ENCODE measurements at places on chromosomes 12 and 14. TPM values are rescaled to one million over a fixed set of nuclear protein-coding genes. Genes with fewer than 3 reads are reported as not detected.

Gene CDC42BPB
- polyA plus RNA-seq, result 13.9 TPM

Gene SPIC
- not detected for polyA plus RNA-seq

Gene BMAL2
- 0.13 TPM for polyA plus RNA-seq

Gene CREBL2
- 2.9 TPM for polyA plus RNA-seq

Gene RNASE8
- polyA plus RNA-seq, result not detected

Gene SLC6A15
- polyA plus RNA-seq, result not detected

Gene LRTM2
- not detected for polyA plus RNA-seq

Gene MNAT1
- polyA plus RNA-seq, result 51.8 TPM

Gene STXBP6
- 0.53 TPM for polyA plus RNA-seq

Gene SNAPC1
- polyA plus RNA-seq, result 7.5 TPM

Gene LALBA
- not detected for polyA plus RNA-seq

Gene LBHD2
- polyA plus RNA-seq, result not detected

- DNase-seq, result no peak
Measured at GRCh38 chr12:2652011-2652400, 142.8 kb upstream of the FKBP4 start.

DNA sequence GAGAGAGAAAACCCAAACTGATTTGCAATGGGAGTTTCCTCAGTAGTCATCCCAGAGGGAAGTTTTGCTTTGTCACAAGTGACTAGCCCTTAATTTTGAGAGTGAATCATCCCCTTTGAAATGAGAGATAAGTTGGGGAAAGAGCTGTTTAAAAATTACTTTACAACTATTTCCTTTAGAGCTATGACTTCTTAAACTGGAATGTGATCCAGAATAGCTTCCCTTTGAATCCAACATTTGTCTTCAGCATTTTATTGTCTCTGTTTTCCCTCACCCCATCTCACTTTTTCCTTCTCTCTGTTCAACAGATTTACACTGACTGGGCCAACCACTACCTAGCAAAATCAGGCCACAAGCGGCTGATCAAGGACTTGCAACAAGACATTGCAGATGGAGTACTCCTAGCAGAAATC lies 109.3 kb downstream of the NAV3 start:
- DNase-seq, result no peak

GRCh38 chr14:90452366-90452765 lies 55.5 kb downstream of the CALM1 start:
- DNase-seq, result no peak

DNA sequence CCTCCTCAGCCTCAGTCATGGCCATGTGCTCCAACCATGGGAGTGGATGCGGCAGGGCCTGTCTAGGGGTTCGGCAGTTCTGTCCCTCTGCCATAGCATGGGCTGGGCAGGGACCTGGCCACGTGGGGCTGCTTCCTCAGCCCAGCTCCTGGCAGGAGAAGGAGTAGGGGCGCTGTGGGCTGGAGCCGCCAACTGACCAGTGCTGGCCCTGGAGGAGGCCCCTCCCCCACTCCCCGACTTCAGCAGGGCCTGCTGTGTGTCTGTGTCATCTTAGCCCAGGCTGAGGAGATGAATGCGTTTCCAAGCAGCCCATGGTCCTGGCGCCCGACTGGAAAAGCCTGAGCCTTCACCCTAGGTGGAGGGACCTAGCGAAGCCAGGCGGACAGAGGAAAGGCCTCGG lies 2.7 kb upstream of the PACS2 start:
- DNase-seq, result no peak

GRCh38 chr12:119177724-119178380 lies 879 bp upstream of the HSPB8 start:
- no peak for DNase-seq

GRCh38 chr12:78096909-78097597 lies 266.4 kb downstream of the NAV3 start:
- no peak for DNase-seq

GRCh38 chr14:81220580-81220829 lies 254 bp downstream of the GTF2A1 start:
- no peak for DNase-seq

DNA sequence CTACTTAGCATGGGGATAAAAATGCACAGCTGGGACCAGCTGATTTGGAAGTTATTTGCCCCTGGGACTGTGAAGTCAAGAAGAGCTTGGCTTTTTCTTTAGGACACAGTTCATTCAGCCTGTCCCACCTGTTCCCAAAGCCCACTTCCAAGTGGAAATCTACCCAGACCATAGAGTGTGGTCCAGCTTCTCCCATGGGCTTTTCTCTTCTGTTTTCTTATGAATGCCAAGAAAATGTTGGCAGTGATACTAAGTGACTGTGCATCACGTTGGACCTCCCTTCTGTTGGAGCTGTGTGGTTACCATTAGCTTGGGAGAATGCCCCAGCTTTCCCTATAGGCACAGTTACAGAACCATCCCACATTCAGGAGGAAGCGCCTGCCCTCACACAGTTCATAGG lies 89.4 kb downstream of the NT5DC3 start:
- no peak for DNase-seq

- no peak for DNase-seq
Measured at GRCh38 chr14:42013559-42013958, 406.9 kb downstream of the LRFN5 start.

DNA sequence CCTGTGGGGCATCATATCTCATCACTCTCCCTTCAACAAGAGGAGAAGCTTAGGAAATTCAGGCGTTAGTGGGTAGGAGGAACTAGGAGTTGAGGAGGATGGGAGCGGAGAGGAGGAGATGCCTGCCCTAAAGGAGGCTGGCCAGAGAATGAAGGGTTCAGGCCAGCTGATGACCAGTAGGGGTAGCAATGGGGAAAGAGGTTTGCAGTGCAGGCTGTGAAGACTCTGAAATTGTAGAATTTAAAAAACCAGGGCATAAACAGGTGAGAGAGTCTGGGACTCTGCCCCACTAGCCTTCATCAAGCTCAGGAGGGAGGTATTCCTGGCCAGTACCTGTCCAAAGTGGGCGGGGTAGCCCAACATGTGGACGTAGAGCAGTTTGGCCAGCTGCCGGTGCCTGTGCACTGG lies 809 bp downstream of the AP1G2 start:
- DNase-seq, result no peak

GRCh38 chr14:61145903-61146481 lies 135.1 kb downstream of the TMEM30B start:
- no peak for DNase-seq

DNA sequence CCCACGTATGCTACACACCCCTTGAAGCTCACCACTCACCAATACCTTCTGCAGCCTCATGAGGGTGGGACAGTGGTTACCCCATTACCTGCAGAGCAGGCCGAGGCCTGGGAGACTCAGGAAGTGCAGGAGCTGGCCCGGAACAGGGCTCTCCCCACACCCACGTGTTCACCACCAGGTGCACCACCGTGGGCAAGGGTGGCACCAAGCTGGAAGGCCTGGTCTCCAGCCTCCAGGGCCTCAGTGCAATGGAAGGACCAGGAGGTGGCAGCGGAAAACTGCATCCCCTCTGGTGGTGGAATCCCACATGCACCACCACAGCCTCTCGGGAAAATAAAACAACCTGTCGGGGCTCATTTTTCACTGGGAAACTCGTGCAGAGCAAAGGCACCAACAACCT lies 36.4 kb downstream of the ITPK1 start:
- DNase-seq, result no peak

DNA sequence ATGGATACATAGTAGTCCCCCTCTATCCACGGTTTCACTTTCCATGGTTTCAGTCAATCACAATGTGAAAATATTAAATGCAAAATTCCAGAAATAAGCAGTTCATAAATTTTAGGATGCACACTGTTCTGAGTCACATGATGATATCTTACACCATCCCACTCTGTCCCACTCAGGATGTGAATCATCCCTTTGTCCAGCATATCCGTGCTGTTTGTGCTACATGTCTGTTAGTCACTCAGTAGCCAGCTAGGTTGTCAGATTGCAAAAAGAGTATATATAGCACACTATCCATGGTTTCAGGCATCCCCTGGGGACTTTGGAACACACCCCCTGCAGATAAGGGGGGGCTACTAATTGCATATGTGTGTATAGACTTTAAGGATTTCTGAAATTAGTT lies 8.1 kb upstream of the NAA30 start:
- DNase-seq, result no peak

DNA sequence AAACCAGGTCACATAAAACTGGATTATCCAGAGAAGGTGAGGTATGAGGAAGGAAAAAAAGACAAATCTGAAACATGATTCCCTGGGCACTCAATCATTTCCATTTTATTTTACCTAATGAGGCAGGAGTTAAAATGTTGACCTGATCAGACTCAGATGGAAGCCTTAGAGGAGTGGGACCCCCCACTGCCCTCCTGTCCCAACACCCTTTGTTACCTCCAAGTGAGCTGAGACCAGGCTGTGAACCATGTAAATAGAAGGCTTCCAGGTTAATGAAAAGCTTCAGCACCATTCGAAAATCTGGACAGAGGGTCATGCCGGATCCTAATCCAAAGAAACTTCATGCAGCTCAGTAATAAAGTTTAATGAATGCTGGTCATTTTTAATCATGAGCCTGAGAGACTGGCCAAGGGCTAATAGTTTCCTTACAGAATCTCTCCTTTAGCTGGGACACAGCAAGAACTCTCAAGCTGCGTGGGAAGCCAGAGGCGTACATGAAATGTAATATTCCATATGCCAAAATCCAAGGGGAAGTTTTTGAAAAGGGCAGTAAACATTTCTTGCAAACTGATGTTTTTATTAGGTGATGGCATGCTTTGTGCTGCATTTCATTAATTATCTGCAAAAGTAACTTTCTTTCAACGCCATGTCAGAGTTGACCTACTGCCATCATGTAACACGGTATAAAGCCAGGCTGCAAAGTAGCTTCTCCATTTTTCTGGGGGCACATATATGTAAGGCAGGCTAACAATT lies 183.0 kb downstream of the PAX9 start:
- no peak for DNase-seq

DNA sequence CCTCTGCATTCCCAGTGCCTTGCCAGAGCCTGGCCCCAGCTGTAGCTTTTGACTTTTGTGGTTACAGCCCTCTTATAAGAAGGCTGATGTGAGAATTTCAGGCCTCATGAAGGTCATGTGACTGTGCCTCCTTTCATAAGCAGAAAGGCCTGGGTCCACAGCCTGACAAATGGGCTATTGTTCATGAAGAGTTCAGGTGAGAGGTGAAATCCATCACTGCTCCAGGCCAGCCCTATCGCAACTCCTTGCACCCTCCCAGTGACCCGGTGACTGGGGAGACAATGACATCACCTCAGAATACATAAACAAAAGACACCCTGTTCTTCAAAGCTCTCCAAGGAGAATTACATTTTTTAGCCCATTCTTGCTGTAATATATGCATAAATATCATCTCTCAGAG lies 321.5 kb downstream of the PCNX1 start:
- no peak for DNase-seq

DNA sequence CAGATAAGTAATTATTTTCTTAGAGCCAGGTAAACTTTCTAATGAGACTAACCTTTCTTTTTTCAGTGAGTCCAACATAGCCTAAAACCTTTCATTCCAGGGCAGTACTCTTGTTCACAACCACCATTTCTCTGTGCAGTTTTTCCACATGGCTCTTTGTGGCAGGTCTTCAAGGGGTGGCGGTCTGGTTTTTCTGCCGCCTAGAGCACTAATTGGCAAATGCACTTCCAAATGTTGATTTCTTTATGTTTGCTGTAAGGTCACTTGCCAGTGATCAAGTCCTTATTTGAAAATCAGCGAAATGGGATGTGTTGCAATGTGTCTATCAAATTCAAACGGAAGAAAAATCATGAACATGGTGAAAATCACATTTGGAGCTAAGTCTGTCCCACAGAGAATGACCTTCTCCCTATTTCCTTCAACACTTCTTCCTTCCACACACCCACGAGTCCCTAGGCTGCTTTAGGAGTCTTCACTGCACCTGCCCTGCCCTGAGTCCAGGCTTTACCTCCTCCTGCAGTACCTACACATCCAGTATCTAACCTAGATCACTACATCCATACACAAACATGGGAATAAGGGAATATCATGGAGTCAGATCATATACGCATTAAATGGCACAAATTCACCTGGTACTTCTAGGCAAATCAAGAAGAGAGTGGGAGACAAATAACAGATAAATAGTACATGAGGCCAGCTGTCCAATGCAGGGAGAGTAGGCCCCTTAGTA lies 1.9 kb downstream of the SRGAP1 start:
- no peak for DNase-seq

- DNase-seq, result no peak
Measured at GRCh38 chr12:130110914-130111313, 51.4 kb upstream of the FZD10 start.

DNA sequence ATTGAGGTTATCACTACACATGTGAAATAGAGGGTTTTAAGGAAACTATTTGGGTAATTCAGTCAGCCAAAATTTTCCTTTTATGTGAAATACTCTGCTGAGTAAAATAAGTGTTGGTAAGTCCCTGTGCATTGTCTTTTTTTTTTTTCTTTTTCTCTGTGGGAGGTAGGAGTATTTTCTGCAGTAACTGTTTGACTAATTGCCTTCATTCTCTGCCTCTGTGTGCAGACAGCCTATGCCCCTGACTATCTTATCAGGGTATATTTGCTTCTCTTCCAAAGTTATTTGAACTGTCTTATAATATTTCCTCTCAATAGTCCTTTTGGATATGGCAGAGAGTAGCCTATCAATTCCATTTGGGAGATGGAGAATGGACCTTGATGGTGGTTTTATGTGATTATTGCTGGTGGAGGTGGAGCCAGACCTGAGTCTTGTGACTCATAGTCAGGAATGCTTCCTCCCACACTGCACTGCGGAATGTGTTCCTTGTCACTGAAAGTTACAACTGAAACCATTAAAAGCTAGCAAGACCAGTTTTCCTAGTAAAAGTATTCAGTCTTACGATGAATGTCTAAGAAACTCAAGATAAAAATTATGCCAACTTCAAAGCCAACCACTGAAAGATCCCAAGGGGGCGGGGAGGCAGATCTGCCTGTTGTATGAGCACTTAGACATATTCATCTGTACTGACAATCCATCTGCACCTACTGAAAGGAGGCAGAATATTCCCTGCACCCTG lies 40.9 kb upstream of the STXBP6 start:
- DNase-seq, result no peak

GRCh38 chr12:108419949-108420348 lies 80.8 kb upstream of the CMKLR1 start:
- no peak for DNase-seq

- DNase-seq, result no peak
Measured at GRCh38 chr14:56881181-56881580, 70.9 kb upstream of the OTX2 start.

DNA sequence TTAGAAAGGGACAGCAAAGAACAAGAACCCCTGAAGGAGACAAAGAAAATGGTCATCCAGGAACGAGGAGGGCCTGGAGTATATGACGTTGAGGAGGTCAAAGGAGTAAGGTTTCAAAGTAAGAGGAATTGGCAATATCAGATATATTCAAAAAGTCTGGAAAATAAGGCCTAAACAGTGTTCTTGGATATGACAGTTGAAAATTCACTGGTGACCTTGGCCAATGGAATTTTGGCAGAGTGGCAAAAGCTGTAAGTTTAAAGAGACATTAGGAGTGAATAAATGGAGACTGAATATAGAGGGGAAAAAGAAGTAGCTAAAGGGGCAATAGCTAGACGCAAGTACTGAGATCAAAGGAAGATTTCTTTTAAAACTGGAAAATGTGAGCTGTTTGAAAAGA lies 4.1 kb upstream of the ACTN1 start:
- DNase-seq, result no peak

Measured in K562 (cell line).